Activated CD4-positive, alpha-beta T cell treated with anti-CD3 and anti-CD28 coated beads, Interleukin-2, amount 10 ng/mL, durations not matched to agents 7 days and 5 days (primary cell): ENCODE measurements at places on chromosomes 2 and 18. TPM values are rescaled to one million over a fixed set of nuclear protein-coding genes. Genes with fewer than 3 reads are reported as not detected.

The UCN gene
- 2.3 TPM for total RNA-seq

The HNMT gene
- not detected for total RNA-seq

The FOXD4L1 gene
- 0.15 TPM for total RNA-seq

The CHRNG gene
- not detected for total RNA-seq

The ZC3H6 gene
- 14.8 TPM for total RNA-seq
